ENCODE measurements at places on chromosomes 2 and 18. TPM values are rescaled to one million over a fixed set of nuclear protein-coding genes. Genes with fewer than 3 reads are reported as not detected.

The SULT1C2 gene
- 0.23 TPM for total RNA-seq

The DPYSL5 gene
- not detected for total RNA-seq

The NDC80 gene
- total RNA-seq: 2.4 TPM

The FECH gene
- total RNA-seq: 30.4 TPM

The TCF4 gene
- total RNA-seq: 91.4 TPM
